ENCODE measurements at places on chromosomes 2 and 18. TPM values are rescaled to one million over a fixed set of nuclear protein-coding genes. Genes with fewer than 3 reads are reported as not detected.

DNA sequence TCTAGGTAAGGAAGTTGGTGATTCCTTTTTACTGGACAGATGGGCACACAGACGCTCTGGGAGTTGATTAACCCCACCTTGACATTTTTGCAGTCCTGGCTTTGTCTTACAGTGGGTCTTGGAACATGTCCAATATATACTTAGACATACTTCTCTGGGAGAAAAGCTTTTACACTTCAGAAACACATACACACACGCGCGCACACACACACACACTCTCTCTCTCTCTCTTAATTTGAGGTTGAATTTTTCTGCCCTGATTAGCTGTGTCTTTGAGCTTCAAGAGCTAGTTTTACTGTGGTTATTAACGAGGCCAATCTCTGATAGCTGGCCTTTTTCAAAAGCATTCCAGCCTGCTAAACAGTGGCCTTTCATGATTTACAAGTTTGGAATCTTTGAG, 215.0 kb downstream of the MYCN start:
- H3K4me3 ChIP-seq = no peak overlapping the region
- no peaks in the 10 kb centered on the region for H3K36me3 ChIP-seq
- H3K4me1 ChIP-seq = no peaks in the 10 kb centered on the region
- DNase-seq = no peak
- H3K27ac ChIP-seq = no peak overlapping the region

DNA sequence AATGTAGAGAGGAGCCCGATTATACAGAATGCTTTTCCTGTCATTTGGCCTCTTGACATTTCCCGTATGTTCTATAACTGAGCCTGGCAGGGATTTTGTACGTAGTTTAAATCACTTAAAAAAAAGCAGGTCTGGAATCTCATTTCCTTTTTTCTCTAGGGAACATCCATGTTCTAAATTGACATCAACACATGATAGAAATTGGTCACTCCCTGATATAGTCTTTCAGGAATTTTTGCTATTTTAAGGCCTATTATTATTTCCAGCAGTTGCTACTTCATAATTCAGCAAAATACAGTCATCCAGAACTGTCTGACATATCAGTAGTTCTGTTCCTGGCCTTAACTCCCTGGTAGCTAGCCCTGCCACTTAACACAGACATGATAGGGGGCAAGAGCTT, 565.7 kb upstream of the ZEB2 start:
- H3K4me1 ChIP-seq = no peaks in the 10 kb centered on the region
- no peak for DNase-seq
- no peak overlapping the region for H3K4me3 ChIP-seq
- H3K27me3 ChIP-seq = no peaks in the 10 kb centered on the region
- H3K36me3 ChIP-seq = no peaks in the 10 kb centered on the region
- no peak overlapping the region for H3K27ac ChIP-seq

DSC2 gene
- 4.8 TPM for total RNA-seq

CTAGE1 gene
- not detected for total RNA-seq

PARD3B gene
- total RNA-seq = 3.9 TPM

ALLC gene
- total RNA-seq = not detected
